ENCODE measurements at places on chromosomes 2 and 18. TPM values are rescaled to one million over a fixed set of nuclear protein-coding genes. Genes with fewer than 3 reads are reported as not detected.

Gene SLC4A5
- polyA plus RNA-seq, result not detected

GRCh38 chr18:55275039-55275901 is 312.7 kb downstream of the TCF4 start:
- no peak for DNase-seq

GRCh38 chr2:204900910-204901309 is 355.6 kb downstream of the PARD3B start:
- no peak for DNase-seq

Gene ITGB6
- polyA plus RNA-seq, result not detected

Gene TSPYL6
- not detected for polyA plus RNA-seq

DNA sequence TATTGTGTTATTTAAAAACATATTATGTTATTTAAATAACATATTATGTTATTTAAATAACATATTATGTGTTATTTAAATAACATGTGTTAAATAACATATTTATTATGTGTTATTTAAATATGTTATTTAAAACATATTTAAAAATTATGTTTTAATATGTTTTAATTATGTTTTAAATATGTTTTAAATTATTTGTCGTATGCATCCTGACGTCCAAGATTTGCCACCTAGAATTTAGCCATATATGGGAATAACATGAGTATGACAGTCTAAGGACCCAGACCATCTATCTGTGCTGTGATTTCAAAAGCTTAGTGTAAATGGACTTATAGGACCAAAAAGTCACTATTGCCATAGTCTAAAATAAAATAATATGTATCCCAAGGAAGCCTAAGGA is 484.3 kb upstream of the KLHL29 start:
- no peak for DNase-seq

DNA sequence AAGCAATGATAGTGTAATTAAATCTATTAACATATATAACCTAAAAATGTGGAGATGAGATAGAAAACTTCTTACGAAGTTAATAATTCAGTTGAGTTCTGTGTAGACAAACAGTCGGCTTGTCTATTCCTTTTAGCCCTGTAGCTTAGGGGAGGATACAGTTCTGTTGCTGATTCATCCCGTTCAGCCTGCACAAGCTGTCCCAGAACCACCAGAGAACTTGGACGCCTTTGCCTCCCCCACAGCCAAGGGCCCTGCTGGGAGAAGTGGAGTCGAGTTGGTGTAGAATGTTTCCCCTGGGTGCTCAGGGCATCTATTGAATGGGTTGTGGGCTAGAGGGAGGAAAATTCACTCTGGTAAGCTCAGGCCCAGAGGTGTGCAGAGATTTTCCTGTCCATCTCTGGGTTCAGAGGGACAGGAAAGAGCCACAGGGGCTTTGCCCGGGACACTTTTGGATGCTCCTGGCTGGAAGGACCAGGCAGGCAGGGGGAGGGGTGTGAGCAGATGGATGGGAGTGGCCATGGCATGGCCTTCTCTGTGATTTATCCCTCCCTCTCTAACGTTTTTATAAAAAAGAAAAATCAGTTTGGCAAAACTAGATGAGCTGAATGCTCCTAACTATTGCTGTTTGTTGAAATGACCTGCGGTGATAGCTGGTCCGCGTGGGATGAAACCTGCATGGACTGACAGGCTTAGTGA is 42.8 kb upstream of the GALR1 start:
- no peak for DNase-seq

GRCh38 chr2:134109246-134109645 is 144.6 kb upstream of the MGAT5 start:
- DNase-seq, result no peak

- DNase-seq, result no peak
Observed at GRCh38 chr2:56681659-56682396, 498.0 kb downstream of the CCDC85A start.

DNA sequence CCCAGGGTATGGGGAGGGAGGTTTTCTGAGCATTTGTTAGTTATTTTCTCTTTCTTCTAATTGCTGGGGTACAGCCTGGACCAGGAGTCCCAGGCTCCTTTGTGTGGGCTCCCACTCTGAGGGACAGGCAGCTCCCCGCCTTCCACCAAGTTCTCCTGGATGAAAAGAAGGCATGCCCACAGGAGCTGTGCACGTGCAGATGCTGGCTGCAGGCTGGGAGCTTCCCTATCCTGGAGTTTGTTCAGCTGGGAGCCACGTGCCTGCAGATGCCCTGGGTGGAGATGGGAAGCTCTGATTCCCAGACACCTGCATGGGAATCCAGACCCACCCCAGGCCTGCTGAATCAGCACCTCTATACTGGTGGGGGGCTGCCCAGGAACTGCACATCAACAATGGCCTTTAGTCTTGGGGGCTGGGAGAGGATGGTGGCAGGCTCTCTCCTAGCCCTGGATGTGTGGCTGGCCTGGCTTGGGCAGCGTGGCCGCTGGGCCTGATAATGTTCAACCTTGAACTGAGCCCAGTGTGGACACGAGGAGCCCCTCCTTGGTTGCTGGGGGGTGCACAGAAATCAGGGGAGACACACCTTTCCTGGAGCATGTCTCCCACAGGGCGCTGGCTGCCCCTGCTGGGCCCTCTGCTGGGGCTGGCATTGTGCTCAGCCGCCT is 233.6 kb upstream of the HS6ST1 start:
- DNase-seq, result no peak

- DNase-seq, result no peak
Observed at GRCh38 chr2:148957023-148957422, 81.5 kb upstream of the LYPD6B start.

GRCh38 chr2:3460831-3461800 is 58.2 kb downstream of the ADI1 start:
- no peak for DNase-seq

DNA sequence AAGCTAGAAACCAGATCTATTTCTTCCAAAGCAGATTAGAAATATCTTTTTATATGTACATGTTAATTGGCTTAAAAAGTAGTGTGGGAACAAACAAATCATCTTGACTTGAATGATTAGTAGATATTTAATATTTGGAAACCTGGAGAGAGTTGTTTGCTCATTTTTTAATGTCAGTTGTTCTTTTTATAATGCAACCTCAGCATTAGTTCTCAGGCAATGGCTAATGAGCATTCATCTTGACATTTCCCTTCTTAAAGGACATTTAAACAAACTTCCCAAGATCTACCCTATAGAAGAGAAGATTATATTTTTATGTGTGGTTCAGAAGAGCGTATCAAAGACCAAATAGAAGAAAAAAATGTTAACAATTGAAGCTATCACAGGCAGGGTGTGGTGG is 334.0 kb downstream of the CTNNA2 start:
- no peak for DNase-seq

GRCh38 chr2:202178346-202178958 is 59.9 kb downstream of the SUMO1 start:
- DNase-seq, result peak; percentile 38

Gene ASXL2
- polyA plus RNA-seq, result 4.7 TPM

Gene DYNAP
- polyA plus RNA-seq, result not detected

Gene CELF4
- 0.07 TPM for polyA plus RNA-seq

Measured in immature natural killer cell (primary cell).